ENCODE measurements at places on chromosomes 6 and 20.

GRCh38 chr20:60921022-60921622 lies 330.9 kb upstream of the CDH4 start:
- peak; percentile 10 for DNase-seq

DNA sequence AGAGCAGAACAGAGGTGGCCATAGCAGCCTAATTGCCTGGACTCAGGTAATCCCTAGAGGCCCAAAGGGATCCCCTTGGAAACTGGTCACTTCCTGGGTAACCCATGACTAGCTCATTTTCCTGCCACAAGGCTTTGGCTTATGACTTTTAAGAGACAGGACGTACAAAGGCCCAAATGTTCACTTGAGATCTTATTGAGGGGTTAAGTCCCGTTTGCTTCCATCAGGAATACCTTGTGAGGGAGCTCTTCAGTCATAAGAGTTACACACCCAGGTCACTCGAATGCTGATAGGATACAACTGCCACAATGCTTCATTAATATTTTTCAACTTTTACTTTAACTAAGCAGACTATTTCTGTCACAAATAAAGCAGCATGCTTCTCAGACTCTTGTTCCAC lies 51.7 kb downstream of the TMEM170B start:
- DNase-seq = no peak

- DNase-seq = no peak
Measured at GRCh38 chr20:36988494-36988966, 37.0 kb upstream of the SAMHD1 start.

DNA sequence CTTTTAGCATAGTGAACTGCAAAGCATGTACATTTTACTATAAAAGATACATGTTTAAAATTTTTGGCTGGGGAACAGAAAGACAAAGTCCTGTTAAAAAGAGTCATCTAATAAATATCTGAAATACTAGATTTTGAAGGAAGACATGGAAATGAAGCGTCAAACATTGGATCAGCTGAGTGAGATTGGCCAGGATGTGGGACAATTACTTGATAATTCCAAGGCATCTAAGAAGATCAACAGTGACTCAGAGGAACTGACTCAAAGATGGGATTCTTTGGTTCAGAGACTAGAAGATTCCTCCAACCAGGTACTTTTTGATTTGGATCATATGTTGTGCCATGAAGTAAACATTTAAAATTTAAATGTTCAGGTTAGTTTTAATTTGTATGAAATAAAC lies 162.3 kb downstream of the UTRN start:
- no peak for DNase-seq

- DNase-seq = peak; percentile 68
Measured at GRCh38 chr20:63116412-63117106, 99.4 kb downstream of the YTHDF1 start.

- no peak for DNase-seq
Measured at GRCh38 chr6:33314515-33314942, 651 bp upstream of the TAPBP start.

DNA sequence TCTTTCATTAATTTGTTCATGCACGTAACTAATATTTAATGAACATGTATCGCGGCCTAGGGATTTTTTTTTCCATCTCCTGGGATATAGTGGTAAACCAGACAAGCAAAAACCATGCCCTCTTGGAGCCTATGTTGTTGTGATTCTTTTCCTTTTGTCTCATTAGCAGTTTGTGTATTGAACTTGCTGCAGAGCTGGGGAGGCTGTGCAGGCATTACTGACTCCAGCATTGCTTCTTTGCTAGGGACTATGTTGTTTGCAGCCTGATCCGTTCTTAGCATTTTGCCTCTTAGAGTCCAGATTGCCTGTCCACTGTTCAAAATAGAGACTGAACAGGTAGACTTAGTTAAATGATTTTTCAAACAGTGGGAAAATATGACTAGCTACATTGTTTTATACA lies 9.7 kb downstream of the SCAF8 start:
- no peak for DNase-seq

- DNase-seq = no peak
Measured at GRCh38 chr6:87118054-87118453, 23.1 kb upstream of the CGA start.

- DNase-seq = no peak
Measured at GRCh38 chr6:138656364-138657064, 117.1 kb upstream of the CCDC28A start.

DNA sequence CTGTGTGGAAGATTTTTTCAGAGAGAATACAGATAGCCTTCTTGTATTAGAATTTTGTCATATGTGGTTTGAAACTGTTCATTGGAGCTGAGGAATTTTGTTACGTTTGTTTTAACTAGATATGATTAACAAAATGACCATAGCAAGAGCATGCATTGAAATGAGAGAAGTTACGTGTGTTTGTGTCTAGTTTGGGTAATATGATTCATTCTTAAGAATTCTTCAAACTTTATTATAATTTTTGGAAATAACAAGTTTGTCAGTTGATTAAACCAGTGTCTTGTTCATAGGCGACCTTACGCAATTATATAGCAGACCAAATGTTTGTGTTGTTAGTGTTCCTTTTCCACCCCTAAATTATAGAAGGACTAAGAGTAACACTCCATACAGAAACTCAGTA lies 5.5 kb downstream of the GMNN start:
- no peak for DNase-seq

GRCh38 chr6:84731401-84731800 lies 33.0 kb downstream of the TBX18 start:
- DNase-seq = no peak

DNA sequence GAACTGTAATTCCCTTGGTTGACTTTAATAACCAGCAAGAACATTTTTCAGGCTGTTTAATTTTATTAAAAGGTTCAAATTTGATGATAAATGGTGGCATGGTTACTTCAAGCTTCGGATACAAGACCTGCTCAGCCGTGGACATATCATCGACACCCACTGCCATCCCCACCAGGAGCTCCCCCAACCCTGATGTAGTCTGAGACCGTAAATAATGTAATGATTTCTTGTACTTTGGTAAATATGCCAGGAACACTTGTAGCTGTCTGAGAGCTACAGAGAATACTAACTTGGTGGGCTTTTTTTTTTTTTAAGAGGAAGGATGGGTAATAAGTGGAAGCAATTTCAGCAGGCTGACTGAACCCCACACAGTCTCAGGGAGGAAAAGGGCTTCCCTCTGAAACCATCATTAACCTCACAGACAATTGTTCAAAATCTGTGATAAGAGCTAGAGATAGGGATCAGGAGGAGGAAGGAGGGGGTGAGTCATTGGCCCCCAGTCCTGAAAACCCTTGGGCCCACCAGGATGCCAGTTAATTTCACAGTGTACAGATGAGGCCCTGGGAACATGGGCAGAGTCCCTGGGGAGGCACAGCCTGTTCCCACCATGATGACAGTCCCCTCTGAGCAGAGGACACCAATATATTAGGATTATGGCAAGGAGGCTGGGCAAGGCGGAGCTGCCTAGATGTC lies 56.0 kb downstream of the APCDD1L start:
- no peak for DNase-seq

GRCh38 chr20:45044084-45044573 lies 56.8 kb downstream of the KCNS1 start:
- DNase-seq = peak; percentile 63

GRCh38 chr20:7503501-7503900 lies 436.8 kb downstream of the HAO1 start:
- DNase-seq = no peak

- DNase-seq = no peak
Measured at GRCh38 chr6:25026723-25027122, 91.0 kb upstream of the RIPOR2 start.

DNA sequence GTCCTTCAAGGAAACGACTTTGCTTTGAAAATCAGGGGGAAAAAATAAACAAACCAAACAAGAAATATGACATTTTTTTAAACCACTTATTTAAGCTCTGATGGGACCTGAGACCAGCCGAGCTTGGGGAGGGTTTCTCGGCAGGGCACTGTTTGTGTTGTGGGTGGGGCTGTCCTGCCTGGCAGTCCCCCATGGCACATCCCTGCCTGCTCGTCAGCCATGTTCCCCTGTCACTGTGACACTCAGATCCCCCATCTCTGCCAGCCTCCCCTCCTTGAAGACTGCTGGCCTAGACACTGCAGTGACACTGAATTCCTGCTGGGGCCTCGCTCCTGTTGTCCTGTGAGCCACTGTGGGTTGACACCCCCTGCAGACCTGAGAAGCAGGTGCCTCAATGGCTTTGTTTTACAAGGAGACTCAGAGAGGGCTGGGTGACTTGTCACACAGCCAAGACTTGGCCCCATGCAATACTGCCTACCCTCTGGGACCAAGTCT lies 95.1 kb upstream of the PTPN1 start:
- no peak for DNase-seq

GRCh38 chr6:32070814-32071543 lies 32.8 kb downstream of the CYP21A2 start:
- no peak for DNase-seq

DNA sequence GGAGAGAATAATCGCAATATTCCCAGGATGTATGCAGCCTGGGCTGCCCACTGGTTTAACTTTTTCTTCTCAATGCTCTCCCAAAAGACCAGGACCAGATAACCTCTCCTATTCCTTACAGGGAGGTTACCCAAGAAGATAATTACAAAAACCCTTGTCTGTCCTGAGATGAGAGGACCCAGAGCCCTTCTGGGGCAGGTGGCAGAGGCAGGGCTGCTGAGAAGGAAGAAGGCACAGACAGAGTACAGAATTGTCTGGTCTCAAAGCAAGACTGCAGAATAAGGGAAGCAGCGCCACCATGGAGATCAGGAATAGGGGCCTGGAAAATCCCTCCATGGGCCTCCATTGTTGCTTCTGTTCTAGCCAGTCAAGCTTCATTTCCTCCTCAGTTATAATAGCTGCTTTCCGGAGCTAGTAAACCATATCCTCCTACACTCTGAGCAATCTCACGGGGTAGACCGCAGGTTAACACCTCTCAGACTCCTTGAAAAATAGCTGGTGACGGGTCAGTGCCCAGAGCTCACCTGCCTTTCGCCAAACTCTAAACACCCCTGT lies 463 bp upstream of the HLA-DMB start:
- DNase-seq = no peak

- DNase-seq = no peak
Measured at GRCh38 chr20:23125625-23126191, 39.6 kb upstream of the CD93 start.

DNA sequence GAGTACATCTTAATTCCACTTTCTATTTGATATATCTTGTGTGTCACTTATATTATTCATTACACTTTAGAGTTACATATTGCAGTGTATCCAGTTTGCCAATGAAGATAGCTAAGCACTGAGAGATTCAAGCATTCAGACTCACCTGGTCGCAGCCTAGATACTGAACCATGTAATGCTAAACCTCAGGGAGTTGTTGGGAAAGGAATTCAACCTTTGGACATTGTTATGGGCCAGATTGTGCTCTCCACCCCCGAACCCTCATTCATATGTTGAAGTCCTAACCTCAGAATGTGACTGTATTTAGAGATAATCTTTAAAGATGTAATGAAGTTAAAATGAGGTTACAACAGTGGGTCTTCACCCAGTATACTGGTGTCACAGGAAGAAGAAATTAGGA lies 13.8 kb upstream of the KIF16B start:
- DNase-seq = no peak

DNA sequence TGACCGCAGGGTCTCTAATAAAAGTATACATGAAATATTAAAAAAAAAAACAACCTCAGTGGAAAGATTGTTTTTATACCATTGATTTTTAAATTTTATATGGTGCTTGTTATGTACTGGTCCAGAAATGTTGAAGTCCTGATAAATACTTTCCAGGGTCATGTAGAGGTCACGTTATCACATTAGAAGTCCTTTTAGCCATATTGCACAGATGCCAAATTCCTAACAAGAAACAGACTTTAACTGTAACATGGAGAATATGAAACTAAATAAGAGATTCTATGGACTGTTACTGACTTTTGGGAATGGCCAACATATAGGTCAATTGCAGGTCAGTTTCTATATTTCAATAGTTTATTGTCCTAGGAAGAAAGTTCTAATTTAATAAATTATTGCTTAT lies 89.0 kb downstream of the ADGRB3 start:
- DNase-seq = no peak

GRCh38 chr6:94953867-94954631 lies 623.3 kb upstream of the MANEA start:
- no peak for DNase-seq

- no peak for DNase-seq
Measured at GRCh38 chr6:13163161-13163944, 165.0 kb downstream of the TBC1D7 start.

DNA sequence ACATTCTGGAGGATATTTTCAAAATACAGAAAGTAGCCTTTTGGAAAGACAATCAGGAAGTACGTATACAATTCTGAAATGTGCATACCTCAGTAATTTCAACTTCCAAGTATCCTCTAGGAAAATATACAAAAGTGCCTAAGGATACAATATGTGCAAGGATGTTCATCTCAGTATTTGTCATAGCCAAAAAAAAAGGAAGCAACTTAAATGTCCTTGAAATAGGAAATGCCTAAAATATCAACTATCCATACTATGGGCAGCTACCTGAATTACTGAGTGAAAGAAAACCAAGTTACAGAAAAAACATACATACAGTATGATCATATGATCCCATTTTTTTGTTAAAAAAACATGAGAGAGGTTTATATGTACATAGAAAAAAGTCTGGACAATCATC lies 1.5 kb downstream of the PPIL1 start:
- no peak for DNase-seq

DNA sequence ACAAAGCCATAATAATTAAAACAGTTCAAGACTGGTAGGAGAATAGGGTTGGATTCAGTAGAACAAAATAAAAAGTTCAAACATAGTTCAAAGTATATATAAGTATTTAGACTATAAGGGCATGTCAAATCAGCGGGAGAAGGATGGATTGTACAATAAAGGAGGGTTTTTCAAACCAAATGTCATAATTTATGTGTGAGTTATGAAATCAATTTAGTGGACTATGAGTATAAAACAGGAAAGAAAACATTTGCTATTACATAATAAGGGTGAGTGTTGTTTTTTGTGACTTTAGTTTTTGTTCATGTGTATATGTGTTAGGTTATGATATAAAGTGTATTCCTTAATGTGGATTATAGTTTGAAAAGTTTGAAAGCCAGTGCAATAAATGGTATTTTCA lies 10.6 kb downstream of the ORC3 start:
- DNase-seq = no peak

DNA sequence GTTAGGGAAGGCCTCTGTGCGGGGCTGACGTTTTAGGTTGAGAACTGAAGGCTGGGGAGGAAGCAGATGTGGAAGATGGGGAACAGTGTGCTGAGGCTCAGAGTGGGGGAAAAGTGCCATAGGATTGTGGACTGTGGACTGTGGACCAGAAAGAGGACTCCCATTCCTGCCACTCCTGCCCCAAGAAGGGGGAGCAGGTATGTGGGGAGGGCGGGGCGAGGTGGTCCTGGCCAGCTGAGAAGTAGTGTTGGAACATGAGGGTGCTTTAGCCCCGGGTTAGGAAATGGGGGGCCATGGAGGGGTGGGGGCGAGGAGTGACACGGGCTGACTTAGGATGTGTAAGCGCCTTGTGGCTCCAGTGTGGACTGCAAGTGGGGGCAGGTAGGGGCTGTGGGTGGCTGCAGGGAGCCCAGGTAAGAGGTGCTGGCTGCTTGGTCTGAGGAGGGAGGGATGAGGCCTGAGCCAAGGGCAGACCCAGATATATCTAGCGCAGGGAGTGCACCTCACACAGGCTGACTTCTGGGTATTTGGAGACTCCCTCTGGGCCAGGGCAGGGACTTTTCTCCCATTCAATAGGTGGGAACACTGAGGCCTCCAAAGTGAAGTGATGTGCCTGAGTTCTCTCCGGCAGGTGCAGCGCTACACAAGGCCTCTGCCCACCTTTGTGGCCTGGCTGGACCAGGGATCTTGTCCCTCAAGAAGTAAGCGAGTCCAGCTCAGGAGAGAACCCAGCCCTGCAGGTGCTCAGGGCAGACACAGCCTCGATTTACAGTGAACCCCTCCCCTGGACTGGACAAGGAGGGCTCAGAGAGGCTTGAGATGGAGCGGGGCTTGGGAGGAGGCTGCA lies 76.6 kb upstream of the TOX2 start:
- DNase-seq = no peak

Measured in HEK293T (cell line).